ENCODE measurements at places on chromosomes 12 and 14.

GRCh38 chr12:52121824-52122539 is 42.5 kb downstream of the SMIM41 start:
- peak; percentile 22 for DNase-seq

GRCh38 chr14:87076146-87076545 is 916.8 kb downstream of the GALC start:
- no peak for DNase-seq

DNA sequence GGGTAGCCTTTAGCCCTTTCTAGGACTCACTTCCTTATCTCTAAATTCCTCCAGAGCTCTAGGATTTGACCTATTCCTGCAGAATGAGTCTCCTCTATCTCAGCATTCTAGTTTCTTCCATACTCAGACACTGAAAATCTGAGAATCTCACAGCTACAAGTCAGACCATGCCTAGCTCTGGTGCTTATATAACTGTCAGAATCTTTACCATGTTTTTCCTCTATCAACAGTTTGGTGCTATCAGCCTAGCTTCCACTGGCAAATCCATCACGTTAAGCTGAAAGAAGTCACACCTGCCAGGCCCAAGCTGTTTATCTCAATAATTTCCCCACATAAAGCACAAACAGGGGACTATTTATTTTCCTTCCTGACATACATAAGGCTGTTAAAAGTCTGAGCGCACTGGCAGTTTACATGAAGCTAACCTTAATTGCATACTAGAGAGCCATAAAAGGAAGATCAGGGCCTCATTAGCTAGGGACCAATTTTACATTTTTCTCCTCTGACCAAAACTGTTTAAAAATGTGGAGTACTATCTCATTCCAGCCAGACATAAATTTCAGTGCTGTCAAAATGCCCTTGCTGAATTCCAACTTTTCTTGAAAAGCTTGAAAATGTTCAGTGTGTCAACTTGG is 270.5 kb downstream of the C12orf75 start:
- DNase-seq = no peak

DNA sequence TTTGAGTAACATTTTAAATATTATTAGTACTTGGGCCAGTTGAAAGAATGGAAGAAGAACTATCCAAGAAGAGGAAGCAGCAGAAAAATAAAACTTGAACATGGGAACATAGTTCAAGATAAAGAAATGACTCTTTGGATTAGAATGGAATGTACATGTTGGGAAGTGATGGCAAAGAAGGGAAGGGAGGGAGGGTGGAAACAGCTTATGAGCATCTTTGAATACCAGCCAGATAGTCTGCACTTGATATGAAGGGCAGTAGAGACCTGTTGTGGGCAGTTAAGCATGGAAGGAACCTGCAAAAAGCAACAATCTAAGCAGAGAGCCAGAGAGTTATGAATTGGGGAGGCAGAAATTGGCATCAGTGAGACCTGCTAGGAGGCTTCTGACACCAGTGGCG is 10.0 kb upstream of the IL22 start:
- no peak for DNase-seq

- DNase-seq = no peak
These were observed 468.4 kb upstream of the STXBP6 start for GRCh38 chr14:25518364-25518763.

DNA sequence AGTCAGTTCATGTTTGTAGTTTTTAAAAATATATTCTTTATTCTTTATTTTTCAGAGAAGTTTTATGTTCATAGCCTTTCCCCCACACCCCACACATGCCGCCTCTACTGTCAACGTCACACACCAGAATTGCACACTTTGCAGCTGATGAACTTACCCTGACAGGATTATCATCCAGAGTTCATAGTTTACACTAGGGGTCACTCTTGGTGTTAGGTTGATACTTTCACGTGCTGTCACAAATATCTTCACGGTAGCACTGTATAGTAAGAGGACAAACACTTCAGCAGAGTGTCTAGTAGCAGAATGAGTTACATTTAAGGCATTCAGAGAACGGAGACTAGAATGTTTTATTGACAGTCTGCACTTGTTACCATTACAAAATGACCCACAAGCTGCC is 5.1 kb downstream of the DPPA3 start:
- DNase-seq = no peak

- DNase-seq = no peak
These were observed 80.2 kb downstream of the TMCC3 start for GRCh38 chr12:94570161-94570560.

DNA sequence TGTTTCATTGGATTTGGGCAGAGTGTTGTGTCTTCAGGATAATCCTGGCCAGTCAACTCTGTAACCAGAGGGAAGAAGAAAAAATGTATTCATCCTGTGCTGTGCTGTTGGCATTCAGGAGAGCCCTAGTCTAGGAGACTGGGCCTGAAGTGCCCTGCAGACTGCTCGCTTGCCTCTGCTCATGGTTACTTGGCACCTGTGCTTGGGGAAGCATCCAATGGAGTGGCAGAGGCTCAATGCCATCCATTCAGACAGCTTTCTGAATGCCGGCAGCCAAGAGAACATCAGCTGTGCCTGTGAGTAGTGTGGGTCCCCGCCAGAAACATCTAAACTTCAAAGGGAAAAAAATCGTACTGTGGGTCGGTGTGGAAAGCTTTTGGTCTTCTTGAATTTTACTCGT is 124.2 kb downstream of the SRGAP1 start:
- DNase-seq = no peak

GRCh38 chr12:97112136-97112535 is 205.1 kb downstream of the NEDD1 start:
- DNase-seq = no peak

DNA sequence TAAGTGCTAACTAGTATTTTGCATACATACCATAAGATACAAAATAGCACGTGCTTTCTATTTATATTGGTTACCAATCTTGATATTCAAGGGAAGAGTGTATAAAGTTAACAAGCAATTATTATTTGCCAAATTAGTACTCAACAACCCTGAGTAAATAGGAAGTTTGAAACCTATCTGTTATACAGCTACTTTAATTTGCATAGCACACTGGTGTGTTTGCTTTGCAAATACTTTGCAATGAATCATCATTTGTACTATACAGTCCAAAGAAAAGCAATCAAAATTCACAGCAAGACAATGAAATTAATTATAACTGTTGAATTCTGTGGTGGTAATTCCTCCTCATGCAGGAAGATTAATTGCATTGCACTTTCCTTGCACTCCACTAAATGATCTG is 469.1 kb downstream of the PRKD1 start:
- no peak for DNase-seq

- no peak for DNase-seq
These were observed 413 bp downstream of the DAD1 start for GRCh38 chr14:22588526-22589095.

DNA sequence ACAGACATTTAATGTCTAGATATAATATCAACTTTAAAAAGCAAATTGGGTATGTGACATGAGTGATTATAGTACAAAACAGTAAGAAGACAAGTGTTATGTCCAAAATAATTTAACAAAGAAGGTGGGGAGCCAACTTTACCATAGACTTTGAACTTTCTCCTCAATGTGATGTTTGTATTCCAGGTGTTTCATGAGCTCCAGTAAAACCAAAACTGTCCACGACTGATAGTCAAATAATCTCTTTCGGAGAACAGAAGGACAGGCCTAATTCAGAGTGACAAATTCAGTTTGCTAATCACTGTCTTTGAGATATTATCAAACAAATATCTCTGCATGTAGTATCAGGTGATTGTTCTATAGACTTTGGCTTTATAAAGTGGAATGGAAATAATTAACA is 1112.6 kb downstream of the SLC6A15 start:
- no peak for DNase-seq

All from NCI-H1694 (cell line).